ENCODE measurements at places on chromosomes 11 and 22.

GRCh38 chr22:23404689-23405365 lies 175.3 kb downstream of the IGLL1 start:
- DNase-seq: no peak

DNA sequence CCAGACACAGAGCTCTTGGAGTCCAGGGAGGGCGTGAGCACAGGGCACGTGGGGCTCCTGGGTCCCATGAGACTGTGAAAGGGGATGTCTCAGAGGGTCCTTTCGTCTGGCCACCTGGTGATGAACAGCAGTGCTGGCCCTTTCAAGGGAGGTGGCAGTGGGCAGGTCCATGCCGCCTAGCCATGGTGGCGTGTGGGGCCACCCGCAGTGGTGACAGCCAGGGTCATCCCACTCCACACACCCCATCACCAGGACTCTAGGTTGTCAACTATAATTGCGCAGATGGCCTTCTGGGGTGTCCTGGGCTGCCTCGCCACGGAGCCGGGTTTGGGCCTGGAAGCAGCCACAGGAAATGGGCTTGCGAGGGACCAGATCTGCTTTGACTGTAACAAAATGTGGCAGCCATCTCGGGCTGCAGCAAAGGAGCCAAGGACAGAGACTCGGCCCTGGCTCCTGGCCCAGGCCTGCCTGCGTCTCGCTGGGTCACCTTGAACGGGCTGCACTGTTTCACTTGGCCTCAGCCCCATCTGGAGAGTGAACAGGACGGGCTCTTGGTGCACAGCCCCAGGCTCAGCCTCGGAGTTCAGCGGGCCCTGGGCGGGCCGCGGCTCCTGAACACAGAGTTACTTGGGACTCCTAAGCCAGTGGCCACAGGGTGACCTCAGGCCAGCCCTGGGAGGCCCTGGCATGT lies 1350.5 kb downstream of the BRD1 start:
- no peak for DNase-seq

GRCh38 chr11:111604392-111605009 lies 2.3 kb downstream of the SIK2 start:
- no peak for DNase-seq

GRCh38 chr22:49946612-49947295 lies 13.8 kb upstream of the PIM3 start:
- no peak for DNase-seq

- no peak for DNase-seq
Measured at GRCh38 chr22:30296833-30297232, 7.5 kb upstream of the CASTOR1 start.

GRCh38 chr22:24181996-24182899 lies 961 bp downstream of the SUSD2 start:
- DNase-seq: no peak

- no peak for DNase-seq
Measured at GRCh38 chr11:1569251-1569780, 2.8 kb downstream of the DUSP8 start.

GRCh38 chr11:96523656-96524055 lies 133.8 kb downstream of the JRKL start:
- DNase-seq: no peak

DNA sequence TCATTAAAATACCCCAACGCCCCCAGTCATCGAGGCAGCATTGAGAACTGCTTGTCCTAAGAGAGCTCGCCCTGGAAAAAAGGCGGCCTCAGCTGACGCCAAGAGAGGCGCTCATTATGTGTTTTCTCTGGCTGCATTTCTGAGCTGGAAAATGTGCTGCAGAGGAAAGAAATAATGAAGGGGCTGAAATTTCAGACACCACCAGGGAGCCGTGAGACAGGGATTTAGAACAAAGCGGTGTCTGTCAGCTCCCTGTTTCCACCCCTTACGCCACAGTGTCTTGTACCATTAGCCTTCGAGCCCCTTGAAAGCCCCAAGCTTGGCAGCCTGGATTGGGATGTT lies 14.4 kb downstream of the USH1C start:
- no peak for DNase-seq

GRCh38 chr11:3165152-3165705 lies at the start of gene OSBPL5:
Gene OSBPL5, minus strand, starts transcription at chr11:3165310. Its CDS starts 36,162 bp downstream, at chr11:3129148.
- DNase-seq: peak; percentile 54

- peak; percentile 48 for DNase-seq
Measured at GRCh38 chr11:91926965-91927364, 297.7 kb upstream of the FAT3 start.

GRCh38 chr11:117199053-117199915 lies at the start of gene TAGLN:
Gene TAGLN, plus strand, starts transcription at chr11:117199370. Its CDS starts 3,644 bp downstream, at chr11:117203014.
- DNase-seq: peak; percentile 90

- no peak for DNase-seq
Measured at GRCh38 chr11:9817191-9817590, 153.3 kb downstream of the SWAP70 start.

- no peak for DNase-seq
Measured at GRCh38 chr22:46697811-46698515, 40.1 kb downstream of the CERK start.

- DNase-seq: no peak
Measured at GRCh38 chr11:72815110-72815618, 953 bp downstream of the ATG16L2 start.

- no peak for DNase-seq
Measured at GRCh38 chr22:46287873-46288751, 8.6 kb upstream of the GTSE1 start.

DNA sequence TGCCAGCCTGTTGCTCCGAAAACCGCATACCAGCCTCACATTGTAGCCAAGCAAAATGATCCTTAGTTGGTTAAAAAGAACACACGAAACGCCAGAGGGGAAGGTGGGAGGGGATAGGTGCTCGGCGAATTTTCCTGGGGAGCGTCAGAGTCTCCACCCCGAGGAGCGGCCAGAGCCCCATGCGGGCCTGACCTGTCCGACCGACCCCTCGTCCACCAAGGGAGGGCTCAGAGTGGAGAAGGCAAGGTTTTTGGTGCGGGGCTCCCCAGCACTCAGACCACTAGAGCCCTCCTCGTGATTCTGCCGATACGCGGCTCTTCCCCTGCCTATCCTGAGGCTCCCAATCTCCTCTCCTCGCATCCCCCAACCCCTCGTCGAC lies 39.6 kb downstream of the DIXDC1 start:
- DNase-seq: no peak

- DNase-seq: no peak
Measured at GRCh38 chr11:39641751-39642150, 1817.7 kb downstream of the LRRC4C start.

GRCh38 chr11:121589946-121590537 lies 137.3 kb upstream of the SORL1-AS1 start:
- no peak for DNase-seq

- no peak for DNase-seq
Measured at GRCh38 chr11:76292583-76293188, 86.4 kb upstream of the WNT11 start.

DNA sequence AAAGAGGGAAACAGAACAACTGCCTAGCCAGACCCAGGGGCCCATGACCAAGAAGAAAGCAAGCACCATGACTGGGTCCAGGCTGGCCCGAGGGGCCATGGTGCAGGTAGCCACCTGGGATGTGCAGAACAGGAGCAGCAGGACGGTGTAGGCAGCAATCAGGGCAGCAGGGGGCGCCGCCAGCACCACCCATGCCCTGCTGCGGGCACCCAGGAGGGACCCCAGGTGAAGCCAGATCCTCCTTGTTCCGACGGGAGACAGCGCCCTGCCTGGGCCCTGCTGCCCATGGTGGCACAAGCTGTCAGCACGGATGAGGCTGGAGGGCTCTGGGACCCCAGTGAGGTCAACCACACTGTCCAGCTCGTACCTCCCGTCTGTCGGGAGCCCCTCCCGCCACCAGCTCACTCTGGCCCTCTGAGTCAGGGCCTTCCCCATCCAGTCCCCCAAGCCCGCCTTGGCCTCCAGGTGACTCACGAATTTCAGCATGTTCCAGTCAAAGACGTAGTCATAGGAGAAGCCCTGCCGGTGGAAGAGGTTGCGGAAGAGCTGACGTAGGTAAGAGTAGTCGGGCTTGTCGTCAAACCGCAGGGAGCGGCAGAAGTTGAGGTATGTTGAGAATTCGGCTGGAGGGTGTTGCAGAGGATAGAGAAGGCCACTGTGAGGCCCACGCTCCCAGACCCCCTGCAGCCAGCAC lies 18.8 kb downstream of the CSNK1E start:
- DNase-seq: no peak

- DNase-seq: no peak
Measured at GRCh38 chr22:24905909-24906308, 40.6 kb downstream of the LHFPL7 start.

GRCh38 chr22:28914201-28914600 lies 30.8 kb downstream of the ZNRF3 start:
- DNase-seq: no peak

DNA sequence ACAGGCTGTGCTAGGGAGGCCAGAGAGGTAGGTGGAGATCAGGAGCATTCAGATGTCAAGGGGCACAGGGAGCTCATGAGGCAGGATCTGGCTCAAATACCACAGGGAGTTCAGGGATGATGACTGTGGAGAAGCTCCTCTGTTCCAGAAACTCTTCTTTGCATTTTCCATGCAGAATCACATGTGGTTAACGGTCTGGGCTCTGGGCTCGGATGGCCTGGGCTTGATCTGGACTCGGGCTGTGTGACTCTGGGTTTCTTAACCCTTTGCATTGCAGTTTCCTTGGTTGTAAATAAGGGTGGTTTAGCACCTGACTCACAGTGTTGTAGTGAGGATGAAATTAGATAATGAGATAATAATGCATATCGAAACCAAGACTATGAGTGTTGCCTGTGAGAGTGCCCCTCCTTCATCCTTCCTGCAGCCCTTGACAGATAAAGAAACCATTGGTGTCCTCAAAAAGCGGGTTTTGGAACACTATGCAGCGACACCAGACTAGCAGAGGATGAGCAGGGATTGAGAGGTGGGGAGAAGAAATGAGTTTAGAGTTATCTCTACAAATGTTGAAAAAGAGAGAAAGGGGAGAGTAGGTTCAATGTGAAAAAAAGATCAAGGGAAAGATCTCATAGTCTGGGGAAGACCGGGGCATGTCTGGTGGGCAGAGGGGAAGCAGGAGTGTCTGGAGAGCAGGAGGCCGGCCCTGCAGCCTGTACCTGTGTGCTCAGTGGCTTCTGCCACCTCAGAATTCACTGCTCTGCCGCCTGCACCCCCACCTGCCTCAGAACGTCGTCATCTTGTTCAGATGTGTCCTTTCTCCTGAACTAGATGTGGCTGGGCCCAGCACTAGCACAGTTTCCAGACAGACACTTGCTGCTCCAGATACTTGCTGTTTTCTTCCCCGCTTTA lies 197.8 kb upstream of the SORL1-AS1 start:
- no peak for DNase-seq

- DNase-seq: no peak
Measured at GRCh38 chr22:17120281-17120680, 879 bp downstream of the TMEM121B start.

DNA sequence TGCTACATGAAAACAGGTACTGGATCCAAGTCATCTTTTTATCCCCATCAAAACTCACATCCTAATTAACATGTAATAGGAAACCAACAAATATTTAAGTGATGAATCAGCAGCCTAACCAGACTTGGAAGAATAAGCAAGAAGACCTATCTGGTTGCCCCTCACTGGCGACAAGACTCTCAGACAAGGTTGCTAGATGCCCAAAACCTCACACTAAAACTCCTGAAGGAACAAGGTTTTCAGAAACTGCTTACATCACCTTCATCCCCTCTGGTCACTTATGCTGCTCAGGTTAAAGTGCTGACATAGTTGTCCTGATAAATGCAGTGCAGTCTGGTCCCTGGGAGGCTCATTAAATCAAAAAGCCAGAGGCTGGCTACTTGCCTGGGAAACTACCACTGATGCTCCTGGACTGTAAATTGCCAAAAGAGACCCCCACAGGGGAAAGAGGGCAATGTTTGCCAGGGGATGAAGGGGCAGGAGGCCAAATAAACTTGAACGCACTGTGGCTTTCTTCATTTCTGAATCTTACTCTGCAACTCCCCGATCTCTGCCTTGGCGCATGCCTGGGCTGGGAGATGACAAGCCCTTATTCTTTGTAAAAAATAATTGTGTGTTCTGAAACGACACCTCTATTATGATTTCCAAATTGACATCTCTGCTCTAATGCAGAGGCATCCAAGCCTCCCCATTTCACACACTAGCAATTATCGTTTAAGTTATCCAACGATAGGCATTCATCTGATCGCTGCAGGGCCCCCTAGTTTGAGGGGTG lies 72.7 kb downstream of the AMBRA1 start:
- no peak for DNase-seq

DNA sequence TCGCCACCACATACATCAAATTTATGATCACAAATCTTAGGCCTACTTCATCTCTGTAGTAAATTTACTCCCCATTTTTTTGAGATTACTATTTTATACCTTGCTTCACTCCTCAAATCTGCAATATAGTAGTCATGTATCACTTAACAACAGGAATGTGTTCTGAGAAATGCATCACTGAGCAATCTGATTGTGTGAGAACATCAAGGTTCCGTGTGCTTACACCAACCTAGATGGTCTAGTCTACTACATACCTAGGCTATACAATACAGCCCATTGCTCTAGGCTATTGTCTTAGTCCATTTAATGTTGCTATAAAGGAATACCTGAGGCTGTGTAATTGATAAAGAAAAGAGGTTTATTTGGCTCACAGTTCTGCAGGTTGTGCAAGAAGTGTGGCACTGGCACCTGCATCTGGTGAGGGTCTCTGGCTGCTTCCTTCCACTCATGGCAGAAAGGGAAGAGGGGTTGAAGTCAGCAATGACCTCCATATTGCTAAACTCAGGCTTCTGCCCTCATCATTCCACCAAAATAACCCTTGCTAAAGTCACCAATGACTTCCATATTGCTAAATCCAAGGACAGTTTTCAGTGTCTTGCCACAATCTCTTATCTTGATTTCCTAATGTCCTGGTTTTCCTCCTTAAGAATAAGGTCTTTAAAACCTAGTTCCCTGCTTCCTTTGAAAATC lies 140.3 kb downstream of the RBFOX2 start:
- DNase-seq: no peak

DNA sequence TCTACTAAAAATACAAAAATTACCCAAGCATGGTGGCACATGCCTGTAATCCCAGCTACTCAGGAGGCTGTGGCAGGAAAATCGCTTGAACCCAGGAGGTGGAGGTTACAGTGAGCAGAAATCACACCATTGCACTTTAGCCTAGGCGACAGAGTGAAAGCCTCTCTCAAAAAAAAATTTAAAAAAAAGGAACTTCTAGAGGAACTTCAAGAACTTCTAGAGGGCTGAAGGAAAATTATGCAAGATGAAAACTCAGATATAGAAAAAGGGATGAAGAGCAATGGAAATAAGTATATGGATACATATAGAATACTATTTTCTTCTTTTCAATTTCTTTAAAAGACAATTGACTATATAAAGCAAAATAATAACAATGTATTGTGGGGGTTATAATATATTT lies 51.2 kb upstream of the PRR5 start:
- DNase-seq: no peak
